Activated T-cell treated with anti-CD3 and anti-CD28 coated beads for 24 hours (primary cell): ENCODE measurements at places on chromosomes 6 and 20.

- no peak for DNase-seq
These were observed 360.8 kb downstream of the QKI start for GRCh38 chr6:163775313-163775712.

- DNase-seq, result no peak
These were observed 85.7 kb upstream of the F13A1 start for GRCh38 chr6:6405997-6406714.

DNA sequence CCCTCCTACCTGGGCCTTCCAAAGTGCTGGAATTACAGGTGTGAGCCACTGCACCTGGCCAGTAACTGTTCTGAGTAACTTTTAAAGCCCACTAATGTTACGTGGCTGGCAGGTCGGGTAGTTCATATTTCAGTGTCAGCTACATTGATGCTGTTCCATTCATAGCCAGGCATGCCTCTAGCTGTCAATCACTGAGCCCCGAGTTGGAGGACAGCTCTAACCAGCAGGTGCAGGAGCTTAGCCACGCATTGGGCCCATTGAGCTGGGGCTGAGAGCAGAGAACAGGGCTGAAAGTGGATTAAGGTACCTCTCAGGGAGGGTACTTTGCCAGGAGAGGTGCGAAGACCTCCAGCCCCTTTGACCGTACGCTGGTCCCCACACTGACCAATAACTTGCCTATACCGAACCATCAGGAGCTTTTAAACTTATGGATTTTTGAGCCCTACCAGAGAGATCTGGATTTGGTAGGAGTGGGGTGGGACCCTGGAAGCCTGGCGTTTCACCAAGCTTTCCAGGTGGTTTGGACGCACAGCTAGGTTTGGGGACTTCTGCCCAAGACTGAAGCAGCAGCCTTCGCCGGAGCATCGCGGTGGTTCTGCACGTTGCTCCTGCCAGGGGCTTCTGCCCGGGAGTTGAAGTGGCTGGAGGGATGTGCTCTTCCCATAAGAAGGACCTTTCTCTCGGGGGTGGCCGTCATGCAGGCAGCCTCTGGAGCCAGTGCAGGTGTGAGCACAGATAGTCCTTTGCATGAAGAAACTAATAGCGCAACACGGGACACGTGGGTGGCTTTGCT lies 82.6 kb downstream of the SERAC1 start:
- DNase-seq, result no peak

DNA sequence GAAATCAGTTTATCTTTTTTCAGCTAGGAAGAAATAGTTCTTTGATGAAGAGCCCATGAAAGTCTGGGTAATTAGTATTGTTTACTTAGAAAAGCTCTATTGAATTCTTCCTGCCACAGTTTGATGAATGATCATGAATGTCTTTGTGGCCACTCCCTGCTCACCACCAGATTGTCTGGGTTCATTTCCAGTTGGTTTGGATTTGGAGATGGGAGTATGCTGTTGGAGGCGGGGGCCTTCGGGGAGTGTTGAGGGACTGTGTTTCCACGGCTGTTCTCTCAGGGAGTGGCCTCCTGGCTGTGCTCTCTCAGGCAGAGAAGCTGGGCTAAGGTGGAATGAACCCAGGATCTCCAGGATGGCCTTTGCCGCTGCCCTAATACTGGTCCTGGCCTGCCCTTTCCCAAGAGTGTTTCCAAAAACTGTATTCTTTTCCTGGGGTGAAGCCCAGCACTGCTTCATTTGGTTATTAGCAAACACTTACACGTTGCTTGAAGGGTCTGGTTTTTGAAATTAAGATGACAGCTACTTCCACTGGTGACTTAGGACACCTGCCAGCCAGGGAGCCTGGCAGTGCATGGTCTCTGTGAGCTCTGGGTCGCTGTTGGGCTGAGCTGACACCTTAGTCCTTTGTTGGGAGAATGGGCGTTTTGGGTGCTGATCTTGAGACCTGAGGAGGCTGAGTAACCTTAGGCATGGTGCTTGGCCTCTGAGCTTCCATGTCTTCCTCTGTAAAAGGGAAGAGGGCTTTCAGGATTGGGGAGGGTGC lies 23.2 kb downstream of the PRPF6 start:
- DNase-seq, result no peak

DNA sequence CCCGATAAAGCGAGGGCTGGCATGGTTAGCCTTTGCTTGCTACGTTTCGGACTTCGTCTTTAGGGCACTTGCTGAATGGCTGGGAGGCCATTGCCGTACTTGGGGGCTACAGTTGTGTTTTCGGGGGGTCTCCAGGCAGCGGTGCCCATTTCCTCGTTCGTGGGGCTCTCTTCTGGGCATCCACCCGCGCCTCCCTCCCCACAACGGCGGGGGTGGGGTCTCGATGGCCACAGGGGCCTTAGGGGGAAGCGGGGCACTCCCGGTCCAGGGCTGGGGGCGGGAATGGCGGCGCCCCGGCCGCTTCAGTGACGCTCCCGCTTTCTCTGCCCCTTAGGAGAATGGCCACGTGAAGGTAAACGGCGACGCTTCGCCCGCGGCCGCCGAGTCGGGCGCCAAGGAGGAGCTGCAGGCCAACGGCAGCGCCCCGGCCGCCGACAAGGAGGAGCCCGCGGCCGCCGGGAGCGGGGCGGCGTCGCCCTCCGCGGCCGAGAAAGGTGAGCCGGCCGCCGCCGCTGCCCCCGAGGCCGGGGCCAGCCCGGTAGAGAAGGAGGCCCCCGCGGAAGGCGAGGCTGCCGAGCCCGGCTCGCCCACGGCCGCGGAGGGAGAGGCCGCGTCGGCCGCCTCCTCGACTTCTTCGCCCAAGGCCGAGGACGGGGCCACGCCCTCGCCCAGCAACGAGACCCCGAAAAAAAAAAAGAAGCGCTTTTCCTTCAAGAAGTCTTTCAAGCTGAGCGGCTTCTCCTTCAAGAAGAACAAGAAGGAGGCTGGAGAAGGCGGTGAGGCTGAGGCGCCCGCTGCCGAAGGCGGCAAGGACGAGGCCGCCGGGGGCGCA lies 2.4 kb downstream of the MARCKS start:
- no peak for DNase-seq

DNA sequence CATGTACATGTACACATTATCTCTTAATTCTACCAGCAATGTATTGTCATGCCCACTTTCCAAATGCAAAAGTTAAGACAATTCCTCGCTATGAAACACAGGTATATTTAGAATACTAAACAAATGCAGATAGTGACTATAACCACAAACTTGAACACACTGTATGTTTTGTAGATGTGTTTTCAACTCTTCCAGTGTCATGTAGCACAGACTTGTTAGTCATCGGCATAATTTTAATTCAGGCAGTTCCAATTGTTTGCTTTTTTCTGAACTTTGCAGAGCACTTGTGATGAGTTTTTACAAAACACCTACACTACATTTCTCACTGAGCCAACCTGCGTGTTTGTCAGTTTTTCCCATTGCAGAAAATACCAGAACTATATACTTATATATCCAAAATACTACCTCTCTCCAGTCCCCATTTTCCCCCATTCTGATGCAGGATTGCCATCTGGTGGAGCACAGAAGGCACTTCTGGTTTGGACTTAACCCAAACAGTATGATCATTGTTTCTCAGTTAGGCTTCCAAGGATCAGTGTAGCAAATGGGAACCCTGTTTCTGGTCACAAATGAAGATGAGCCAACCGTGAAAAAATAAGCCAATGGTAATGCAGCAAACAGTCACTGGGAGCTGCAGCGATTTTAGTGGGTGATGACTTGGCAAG lies 143.4 kb downstream of the ADGRB3 start:
- no peak for DNase-seq
